GM23248 (cell line): ENCODE measurements at places on chromosomes 16 and 17.

GRCh38 chr16:23055481-23055880, 93.8 kb downstream of the USP31 start:
- no peak for DNase-seq

DNA sequence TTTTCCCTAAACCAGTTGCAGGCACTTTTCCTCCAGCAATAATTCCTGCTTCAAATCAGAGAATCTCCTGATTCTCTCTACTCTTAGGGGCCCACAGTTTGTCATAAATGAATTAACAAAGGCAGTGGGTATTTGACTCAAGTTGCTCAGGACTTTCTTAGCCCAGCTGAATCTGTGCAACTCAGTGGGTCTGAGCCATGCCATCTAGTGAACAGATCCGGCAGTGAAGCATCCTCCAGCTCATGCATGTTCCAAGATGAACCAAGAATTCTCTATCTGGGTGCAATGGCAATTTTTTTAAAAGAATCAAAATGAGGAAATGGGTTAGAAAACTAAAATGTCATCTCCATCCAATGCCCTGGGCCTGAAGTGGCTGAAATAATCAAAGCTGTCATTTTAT, 575.2 kb upstream of the CDH11 start:
- peak; percentile 26 for DNase-seq

GRCh38 chr17:27341041-27341471, 47.1 kb downstream of the WSB1 start:
- no peak for DNase-seq

DNA sequence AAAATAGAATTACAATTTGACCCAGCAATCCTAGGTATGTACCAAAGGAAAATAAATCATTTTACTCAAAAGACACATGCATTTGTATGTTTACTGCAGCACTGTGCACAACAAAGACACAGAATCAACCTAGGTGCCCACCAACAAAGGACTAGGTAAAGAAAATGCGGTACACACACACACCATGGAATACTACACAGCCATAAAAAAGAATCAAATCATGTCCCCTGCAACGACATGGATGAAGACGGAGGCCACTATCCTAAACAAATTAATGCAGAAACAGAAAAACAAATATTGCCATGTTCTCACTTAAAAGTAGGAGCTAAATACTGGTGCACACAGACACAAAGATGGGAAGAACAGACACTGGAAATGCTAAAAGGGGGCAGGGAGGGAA, 36.2 kb downstream of the BRD7 start:
- DNase-seq: no peak

DNA sequence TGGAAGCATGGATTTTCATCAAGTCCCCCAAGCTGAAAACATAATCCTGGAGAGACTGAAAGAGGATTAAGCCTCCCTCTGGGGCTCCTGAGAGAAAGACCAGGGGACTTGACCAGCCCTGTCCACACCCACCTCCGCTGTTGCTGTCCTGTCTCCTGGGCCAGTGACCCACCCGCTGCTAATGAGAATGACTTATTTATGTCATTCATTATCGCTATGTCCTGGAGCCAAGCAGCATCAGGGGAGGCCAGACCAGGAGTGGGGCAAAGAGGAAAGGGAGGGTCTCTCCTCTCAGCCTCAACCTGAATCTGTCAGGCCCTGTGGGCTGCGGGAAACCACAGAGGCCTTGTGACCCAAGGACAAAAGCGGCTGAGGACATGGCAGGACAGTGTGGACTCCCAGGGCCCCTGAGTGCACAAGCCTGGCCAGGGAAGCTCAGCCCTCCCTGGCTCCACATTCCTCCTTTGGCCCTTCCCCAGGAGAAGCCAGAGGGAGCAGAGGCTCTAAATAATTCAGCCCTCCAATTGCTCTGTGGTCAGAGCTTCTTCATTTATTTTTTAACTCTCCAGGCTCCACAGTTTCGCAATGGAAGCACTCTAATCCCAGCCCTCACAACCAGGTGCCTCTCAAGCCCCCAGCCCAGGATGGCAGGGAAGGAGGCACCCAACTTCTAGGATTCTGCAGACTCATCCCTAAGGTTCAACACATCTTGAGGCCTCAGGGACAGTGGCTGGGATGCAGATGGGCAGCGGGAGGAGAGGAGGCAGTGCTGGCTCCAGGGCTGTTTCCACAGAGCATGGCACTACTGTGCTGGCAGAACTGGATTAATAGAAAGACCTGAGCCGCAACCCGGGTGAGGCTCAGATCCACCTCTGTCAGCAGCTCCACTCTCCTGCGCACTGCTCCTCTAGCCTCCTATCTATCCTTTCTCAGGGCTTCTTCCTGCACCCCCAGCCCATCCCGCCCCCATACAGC, 19.1 kb downstream of the CUEDC1 start:
- peak; percentile 77 for DNase-seq

GRCh38 chr16:19908921-19909320, 24.3 kb upstream of the GPRC5B start:
- no peak for DNase-seq

DNA sequence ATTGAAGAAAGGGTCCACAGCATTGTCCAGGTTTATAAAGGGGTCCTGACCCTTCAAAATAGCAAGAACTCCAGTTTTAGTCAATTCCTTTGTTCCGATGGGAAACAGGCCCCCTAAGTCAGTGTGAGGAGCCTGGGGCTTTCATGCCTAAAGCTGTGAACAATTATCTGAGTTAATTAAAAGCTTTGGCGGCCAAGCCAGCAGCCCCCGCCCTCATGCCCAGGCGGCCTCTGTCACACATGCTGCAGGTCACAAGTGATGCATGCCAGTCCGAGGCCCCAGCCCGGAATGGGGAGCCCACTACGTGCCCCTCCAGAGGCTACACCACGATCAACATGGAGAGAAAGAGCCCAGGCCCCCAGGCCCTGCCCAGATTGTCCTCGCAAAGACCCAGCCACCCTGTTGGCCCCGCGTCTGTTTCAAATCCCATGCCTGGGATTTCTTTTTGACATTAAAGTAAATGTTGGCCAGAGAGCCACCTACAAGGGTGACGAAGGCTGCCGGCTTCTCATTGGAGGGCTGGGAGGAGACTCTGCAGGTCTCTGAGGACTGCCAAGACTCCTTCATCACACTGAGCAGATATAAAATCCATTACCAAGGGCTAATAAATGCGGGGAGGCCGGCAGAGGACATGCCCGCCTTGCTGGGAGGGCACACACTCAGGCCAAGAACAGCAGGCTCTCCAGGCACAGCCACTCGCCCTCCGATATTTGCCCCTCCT, 14.5 kb upstream of the PITPNM3 start:
- DNase-seq: no peak

- DNase-seq: peak; percentile 84
Measured at GRCh38 chr17:56902348-56902747, 11.5 kb downstream of the TRIM25 start.

GRCh38 chr16:86088816-86089215, 189.9 kb downstream of the IRF8 start:
- no peak for DNase-seq

DNA sequence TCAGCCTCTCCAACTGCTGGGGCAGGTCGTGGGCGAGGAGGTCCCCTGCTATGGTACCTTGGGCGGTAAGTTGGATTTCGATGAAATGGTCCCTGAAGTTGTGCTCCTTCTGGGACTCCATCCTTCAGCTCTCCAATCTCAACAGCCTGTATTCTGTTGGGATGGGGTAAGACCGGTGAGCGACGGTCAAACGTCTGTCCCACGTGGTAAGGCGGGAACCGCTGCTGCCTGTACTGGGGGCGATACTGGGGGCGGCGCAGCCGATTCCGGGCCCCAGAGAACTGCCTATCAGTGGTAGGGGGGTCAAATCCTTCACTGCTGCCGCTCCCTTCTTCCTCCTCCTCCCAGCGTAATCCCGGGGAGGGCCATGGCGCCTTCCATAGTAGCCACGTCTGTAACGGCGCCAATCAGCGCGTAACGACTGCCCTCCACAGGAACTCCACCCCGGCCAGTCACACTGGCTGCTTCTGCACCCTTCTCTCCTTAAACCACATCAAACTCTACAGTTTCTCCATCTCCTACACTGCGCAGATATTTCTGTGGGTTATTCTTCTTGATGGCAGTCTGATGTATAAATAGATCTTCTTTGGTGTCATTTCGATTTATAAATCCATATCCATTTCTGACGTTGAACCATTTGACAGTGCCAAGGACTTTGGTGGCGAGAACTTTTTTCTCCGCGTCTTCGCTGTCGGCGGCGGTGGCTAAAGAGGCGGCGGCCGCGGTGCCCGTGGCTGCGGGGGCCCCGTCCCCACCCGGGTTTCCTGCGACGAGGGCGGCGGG, 41.1 kb downstream of the AHSP start:
- peak; percentile 3 for DNase-seq

DNA sequence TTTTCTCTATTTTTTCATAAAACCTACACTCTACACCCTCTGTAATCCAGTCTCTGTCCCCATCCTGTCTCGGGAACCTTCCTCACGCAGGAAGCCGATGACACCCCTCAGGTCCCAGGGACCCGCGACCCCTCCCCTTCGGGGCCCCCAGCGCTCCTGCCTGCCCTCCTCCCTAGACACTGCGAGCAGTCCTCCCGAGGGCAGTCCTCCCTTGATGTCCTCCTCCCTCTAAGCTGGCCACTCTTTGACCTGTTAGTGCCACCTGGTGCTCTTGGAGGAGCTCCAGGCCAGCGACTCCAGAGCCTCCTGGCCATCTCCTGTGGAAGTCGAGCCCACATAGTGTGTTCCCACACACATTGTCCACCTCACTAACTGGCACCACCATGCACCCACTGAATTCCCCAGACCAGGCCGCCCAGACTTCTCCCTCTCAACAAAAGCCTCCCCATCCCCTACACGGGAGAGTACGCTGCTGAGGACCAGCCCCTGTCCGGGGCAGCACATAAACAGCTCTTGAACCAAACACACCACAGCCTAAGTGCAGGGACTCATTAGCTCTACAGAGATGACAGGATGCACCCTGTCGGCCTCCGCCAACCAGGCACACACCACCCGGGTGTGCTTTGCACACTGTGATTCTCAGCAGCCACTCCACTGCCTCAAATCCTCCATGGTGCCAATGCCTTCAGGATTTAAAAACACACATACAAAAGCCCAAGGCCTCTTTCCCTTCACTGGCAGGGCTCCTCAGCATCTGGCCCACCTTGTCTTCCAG, 9.3 kb downstream of the OSBPL7 start:
- DNase-seq: no peak

DNA sequence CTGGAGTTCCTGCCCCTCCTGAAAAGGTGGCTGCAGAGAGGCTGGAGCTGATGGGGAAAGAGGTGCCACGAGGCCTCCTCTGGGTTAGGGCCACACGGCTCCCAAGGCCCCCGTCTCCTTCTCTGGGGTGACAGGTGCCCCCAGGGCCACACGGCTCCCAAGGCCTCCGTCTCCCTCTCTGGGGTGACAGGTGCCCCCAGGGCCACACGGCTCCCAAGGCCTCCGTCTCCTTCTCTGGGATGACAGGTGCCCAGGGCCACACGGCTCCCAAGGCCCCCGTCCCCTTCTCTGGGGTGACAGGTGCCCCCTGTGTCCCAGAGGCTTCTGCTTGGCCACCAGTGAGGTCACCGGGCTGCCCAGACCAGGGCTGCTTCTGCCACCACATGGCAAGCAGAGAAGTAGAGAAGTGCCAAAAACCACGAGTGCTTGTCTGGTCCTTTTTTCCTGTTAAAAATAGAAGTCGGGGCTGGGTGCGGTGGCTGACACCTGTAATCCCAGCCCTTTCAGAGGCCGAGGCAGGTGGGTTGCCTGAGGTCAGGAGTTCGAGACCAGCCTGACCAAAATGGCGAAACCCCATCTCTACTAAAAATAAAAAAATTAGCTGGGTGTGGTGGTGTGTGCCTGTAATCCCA, 4.1 kb downstream of the CAPN15 start:
- DNase-seq: no peak

DNA sequence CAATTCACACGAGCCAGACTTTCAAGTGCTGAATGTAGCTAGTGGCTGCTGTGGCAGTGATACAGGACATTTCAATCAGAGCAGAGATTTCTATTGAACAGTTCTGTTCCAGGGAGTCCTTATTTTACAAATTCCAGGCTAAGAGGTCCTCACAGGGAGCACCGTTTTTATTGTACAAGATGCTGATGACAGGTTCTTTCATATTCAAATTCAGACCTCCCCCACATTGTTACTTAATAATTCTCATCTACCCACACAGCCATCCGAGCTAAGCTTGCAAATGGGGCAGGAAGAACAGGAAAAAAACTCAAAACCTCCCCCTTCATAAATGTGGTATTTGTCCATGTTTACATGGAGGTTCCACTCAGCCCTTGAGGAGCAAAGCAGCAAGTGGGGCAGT, 9.8 kb downstream of the GABARAPL2 start:
- DNase-seq: no peak

DNA sequence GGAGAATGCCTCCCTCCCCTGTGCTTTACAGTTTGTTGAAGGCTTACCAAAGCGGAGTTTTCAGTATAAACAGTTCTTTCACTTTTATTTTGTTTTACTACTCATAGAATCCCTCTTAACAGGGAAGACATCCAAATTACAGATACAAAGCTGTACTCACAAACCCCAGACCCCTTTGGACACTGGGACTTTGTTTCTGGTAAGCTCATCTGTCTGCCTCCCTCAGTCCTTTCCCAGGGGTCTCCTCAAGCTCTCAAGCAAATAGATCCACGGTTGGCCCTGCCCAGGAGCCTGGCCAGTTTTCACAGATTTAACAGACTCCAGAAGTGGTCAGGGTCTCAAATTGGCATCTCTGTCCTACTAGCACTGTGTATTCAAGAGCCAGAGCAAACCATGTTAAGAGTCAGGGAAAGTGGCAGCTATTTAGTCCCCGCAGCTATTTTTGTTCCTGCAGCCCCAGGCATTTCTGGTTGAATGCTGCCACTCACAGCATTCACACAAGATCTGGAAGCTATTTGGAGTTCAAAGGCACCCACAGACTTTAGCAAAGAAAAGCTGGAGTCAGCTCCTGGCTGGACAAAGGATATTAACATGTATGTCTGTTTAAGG, 54.2 kb downstream of the TMEM100 start:
- no peak for DNase-seq

DNA sequence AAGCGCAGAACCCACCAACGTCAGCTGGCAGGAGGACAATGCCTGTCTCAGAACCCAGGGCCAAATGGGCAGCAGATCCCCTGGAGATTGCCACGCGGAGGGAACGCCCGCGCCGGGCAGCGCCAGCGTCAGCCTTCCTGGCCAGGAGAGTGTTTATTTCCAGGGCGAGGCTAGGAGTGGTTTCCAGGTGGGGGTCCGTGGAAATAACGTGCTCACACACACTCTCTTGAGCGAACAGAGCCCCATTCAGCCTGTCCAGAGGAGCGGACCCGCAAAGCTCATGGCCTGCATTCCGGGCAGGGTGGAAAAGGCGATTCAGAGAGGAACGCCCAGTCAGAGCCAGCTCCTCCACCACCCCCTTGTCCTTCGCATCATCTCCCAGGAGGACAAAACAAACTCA, 40.3 kb downstream of the SDK2 start:
- DNase-seq: no peak

DNA sequence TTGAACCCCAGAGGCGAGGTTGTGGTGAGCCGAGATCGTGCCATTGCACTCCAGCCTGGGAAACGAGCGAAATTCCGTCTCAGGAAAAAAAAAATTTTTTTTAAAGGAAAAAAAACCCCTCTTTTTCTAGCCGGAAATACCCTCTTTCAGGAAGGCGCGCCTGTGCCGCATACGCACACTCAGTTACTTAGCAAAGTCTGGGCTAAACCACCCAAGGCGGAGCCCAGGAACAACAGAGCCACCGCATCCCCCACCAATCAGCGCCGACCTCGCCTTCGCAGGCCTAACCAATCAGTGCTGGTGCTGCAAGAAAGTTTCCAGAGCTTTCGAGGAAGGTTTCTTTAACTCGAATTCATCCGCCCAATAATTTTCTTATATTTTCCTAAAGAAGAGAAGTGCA, 510.4 kb downstream of the KCNJ18 start:
- DNase-seq: no peak

GRCh38 chr16:1175566-1176279, 22.8 kb downstream of the CACNA1H start:
- no peak for DNase-seq
